ENCODE measurements at places on chromosomes 11 and 22.

DNA sequence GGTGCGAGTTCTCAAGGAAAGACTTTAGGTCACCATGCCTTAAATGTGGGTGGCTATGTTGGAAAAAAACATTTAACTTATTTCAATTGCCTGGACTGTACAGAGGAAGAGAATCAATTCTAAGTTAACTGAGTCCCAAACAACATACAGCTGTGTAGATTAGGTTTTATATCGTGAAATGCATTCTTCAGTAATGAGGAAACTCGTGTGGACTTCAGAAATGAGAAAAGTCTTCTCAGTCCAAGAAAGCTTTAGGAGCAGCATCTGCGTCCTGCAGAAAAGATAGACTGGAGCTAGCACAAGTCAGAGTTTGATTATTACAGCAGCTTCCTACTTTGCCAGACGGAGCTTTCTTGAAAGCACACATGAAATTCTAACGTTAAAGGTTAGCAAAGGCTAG is 673.0 kb downstream of the OPCML start:
- DNase-seq = no peak

- DNase-seq = peak; percentile 16
Measured at GRCh38 chr11:72781313-72782080, 12.3 kb downstream of the STARD10 start.

GRCh38 chr11:57499413-57499982 is 16.0 kb downstream of the SLC43A1 start:
- peak; percentile 73 for DNase-seq

DNA sequence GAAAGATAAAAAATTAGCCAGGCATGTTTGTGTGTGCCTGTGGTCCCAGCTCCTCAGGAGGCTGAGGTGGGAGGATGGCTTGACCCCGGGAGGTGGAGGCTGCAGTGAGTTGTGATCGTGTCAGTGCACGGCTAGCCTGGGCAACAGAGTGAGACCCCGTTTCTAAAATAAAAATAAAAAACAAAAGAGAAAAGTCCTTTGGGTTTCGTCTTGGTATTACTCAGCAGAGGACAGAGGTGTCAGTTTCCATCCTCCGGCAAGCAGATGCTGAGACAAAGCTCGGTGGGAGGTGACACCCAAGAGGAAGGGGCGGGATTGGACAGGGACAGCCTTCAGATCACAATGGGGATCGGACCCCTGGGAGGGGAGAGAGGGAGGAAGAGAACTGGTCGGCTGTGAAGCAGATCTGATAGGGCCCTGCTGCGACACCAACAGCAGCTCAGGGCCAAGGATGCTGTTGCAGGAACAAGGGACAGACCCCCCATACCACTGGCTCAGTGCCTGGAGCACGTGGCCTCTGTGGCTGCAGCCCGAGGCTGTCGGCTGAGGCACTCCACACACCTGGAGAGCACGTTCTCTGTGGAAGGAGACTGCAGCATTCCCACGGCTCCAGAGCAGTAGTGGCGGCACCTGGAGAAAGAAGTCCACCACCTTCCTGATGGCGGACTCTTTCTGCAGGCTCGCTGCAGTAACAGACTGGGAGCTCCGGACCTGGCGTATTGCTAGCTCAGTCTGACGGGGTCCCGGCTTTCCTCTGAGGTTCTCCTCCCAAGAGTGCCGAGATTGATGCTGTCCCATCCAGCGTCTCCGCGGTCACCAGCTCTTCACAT is 5.2 kb upstream of the BID start:
- no peak for DNase-seq

- no peak for DNase-seq
Measured at GRCh38 chr11:128868841-128869671, 2.0 kb upstream of the KCNJ1 start.

DNA sequence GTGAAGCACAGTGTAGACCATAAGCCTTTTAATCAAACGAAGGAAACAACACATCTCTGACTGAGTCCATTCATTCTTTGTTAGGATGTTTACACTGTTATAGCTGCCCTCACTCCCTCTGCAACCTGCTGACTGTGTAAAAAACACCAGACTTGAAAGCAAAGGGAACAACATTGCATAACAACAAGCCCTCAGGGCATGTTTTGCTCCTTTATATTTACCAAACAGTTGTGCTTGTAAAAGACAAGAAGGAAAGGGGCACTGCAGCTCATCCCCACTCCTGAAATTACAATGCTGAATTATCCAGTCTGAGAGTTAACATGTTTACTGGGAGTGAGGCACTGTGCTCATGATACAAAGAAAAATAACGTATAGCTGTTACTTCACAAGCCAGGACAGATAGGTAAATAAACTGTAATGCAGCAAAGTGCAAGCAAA is 46.4 kb downstream of the RAB30 start:
- no peak for DNase-seq

DNA sequence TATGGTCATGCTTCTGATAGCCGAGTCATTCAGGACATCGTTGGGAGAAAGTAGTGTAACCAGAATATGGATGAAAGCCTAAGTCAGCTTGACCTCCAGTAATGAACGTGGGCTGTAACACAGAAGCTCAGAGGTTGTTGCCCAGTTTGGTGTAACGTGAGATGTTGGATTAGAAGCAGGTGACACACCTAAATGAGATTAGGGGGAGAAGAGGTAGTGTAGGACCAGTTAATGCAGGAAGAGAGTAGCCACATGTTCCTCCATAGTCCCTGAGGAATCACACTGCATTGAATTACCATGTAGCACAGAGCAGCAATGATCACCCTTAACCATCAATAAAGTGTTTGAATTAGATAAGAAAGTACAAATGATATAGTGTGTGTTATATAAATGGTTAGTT is 20.4 kb downstream of the FBXO7 start:
- DNase-seq = no peak

DNA sequence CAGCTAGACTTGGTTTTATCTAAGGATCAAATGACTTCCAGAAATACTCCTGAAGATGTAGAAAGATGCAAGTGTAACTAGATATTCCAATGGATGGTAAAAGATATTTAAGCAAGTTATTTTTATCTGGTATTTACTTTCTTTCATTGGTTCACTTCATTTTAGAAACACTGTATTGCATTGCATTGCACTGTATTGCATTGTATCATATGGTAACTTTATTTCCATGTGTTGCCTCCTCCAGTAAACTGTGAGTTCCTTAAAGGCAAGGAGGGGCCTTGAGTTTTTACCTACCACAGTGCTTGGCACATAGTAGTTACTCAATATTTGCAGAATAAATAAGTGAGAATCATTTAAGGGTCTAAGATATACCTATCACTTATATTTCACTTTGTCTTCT is 31.8 kb upstream of the FLI1 start:
- no peak for DNase-seq

DNA sequence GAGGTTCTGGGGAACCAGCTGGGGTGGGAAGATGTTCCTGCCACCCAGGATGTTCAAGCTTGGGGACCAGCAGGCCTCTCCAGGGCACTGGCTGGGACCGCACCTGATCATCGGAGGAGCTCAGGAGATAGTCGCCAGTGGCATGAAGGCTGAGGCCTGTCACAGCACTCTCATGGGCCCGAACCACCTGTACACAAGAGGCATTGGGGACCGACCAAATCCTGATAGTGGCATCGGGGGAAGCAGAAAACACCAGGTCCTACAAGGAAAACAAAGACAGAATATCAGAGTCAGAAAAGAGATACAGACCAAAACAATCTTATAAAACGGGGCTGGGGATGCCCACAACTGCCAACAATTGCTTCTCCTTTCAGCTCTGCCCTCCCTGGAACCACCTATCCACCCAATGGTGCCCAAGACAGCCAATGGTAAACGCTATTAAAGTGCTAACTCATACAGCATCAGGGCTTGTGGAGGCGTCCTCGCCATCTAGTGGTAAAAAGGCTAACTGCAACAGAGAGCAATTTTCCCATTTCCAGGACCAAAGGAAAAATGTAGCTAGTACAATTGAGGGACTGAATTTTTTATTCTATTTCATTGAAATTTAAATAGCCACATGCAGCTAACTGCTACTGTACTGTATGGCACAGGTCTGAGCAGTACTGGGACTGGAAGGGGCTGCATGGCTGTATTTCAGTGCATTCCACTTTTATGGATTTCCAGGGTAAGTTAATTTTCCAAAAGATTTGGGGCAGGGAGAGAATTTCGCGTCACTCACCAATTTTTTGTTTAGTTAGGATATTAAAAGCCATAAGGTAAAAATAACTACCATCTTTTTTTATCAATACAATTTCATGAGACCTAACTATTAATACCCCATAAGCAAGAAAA is 7.1 kb downstream of the PRPF19 start:
- DNase-seq = no peak

- DNase-seq = no peak
Measured at GRCh38 chr11:4211991-4212390, 117.4 kb downstream of the RRM1 start.

GRCh38 chr11:4072668-4073285 is 21.8 kb upstream of the RRM1 start:
- DNase-seq = peak; percentile 71

DNA sequence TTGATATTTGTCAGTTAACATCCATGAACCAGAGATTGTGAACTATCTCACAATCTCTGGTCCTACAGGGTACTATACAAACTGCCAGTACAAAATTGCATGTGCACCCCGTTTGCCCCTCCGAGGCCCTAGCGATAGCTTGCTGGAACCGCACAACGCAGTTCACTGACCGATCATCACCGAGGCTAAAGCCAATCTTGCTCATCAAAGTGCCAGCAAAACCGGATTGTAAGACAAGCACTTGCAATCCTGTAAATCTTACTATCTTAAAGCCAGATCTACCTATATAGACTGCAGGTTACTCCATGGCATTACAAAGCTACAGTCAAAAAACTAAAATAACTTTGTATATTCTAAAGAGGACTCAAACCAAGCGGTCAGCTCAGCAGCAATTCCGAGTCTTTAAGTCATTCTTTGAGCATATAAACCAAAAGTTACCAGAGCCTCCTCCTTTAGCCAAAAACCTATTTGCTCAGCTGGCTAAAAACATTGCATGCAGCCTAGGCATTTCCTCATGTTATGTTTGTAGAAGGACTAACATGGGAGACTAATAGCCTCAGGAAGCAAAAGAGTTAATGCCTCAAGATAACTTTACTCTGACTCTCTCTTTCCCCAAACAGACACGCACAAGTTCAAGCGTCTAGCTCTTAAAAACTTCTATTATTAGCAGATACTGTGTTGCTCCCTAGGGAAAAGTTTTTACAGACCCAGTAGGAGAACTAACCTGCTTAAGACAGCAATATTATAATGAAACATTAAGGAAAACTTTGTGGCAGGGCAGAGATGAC is 30.7 kb upstream of the CPT1A start:
- DNase-seq = no peak

GRCh38 chr22:20244691-20245576 is 23.2 kb downstream of the RTN4R start:
- DNase-seq = no peak

GRCh38 chr11:61012737-61013215 is 41.3 kb downstream of the CD6 start:
- DNase-seq = no peak

DNA sequence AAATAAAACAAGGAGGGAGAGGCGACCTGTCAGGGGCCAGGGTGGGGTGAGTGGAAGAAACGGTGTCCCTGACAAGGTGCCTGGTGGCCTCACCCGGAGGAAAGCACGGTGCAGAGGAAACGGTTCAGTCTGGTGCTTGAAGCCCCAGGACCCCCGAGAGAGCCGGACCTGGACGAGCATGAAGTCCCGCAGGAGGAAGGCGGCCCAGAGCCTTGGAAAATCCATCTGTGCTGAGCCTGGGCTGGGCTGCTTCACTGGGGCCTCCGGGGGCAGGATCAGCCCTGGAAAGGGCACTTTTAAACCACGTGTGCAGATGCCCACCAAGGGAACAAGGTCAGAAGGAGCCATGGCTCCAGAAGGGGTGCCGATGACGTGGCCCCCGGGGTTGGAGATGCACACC is 467.3 kb downstream of the OPCML start:
- DNase-seq = no peak

- no peak for DNase-seq
Measured at GRCh38 chr11:127816962-127817361, 770.4 kb downstream of the ETS1 start.

GRCh38 chr11:96267001-96267495 is 75.9 kb downstream of the MAML2 start:
- DNase-seq = no peak

GRCh38 chr22:43001271-43002201 is 13.4 kb downstream of the PACSIN2 start:
- DNase-seq = no peak

DNA sequence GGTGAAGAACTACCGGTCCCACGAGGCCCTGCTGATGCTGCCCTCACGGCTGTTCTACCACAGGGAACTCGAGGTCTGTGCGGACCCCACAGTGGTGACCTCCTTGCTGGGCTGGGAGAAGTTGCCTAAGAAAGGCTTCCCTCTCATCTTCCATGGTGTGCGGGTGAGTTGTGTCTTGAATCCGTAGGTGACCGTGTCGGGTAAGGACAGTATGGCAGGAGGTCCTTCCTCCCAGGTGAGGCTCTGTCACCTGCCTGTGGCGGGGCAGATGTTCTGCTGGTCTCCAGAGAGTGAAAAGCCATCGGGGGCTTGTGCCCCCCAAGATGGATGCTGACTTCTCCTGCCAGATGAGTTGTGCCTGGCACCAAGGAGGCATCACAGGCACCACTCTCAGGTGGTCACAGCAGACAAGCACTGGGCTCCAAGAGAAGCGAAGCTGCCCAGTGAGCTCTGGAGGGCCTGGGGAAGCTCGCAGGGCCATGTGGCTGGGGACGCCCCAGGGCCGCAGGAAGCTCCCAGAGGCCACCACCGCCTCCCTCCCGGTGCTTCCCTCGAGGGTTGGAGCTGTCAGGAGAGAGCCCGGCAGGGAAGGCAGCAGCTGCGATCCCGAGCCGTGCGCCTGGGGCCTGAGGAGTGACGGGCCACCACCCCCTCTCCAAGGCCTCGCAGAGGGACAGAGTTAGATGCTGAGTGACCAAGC is 17.3 kb upstream of the PANX2 start:
- no peak for DNase-seq

DNA sequence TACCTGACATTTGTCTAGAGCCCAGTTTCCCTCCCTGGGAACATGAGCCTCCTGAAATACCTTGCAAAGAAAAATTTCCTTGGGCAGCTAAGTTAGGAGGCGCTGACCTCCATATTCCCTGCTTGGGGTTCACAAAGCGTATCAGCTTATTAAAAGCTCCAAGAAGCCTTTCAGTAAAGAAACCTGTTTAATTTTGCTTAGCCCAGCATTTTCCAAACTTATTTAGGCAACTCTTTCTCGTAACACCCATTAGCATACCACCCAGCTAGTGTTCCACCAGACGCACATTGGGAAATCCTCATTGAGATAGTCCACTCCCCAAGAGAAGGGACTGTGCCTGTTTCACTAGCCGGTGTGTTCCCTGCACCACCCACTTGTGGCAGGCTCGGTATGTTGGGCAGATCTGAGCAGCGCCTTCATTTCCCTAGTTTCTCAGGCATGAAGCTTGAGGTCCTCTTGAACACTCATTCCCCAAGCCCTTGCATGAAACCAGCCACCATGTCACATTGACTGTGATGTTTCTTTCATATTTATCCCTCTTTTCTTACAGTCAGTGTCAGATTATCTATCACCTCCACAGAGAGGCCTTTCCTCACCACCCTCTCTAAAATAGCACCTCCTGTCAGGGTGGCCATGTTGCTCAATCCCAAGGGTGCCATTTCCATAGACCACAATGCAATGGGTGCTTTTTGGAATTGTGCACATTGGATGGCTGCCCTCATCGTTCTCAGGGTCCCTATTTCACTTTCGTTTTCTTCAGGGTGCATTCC is 12.5 kb upstream of the ELF5 start:
- no peak for DNase-seq

GRCh38 chr11:97740801-97741151 is 1280.0 kb upstream of the CNTN5 start:
- no peak for DNase-seq

GRCh38 chr11:60857378-60858232 is 1.9 kb upstream of the PTGDR2 start:
- no peak for DNase-seq

GRCh38 chr11:77171885-77172665 is 44.0 kb downstream of the MYO7A start:
- DNase-seq = no peak
